ENCODE measurements at places on chromosomes 16 and 17. TPM values are rescaled to one million over a fixed set of nuclear protein-coding genes. Genes with fewer than 3 reads are reported as not detected.

GRCh38 chr17:80899402-80900268 is 92.0 kb upstream of the CHMP6 start:
- DNase-seq = no peak

- DNase-seq = no peak
Observed at GRCh38 chr17:12421646-12422306, 243.9 kb upstream of the MYOCD start.

The KRT14 gene
- total RNA-seq = not detected

DNA sequence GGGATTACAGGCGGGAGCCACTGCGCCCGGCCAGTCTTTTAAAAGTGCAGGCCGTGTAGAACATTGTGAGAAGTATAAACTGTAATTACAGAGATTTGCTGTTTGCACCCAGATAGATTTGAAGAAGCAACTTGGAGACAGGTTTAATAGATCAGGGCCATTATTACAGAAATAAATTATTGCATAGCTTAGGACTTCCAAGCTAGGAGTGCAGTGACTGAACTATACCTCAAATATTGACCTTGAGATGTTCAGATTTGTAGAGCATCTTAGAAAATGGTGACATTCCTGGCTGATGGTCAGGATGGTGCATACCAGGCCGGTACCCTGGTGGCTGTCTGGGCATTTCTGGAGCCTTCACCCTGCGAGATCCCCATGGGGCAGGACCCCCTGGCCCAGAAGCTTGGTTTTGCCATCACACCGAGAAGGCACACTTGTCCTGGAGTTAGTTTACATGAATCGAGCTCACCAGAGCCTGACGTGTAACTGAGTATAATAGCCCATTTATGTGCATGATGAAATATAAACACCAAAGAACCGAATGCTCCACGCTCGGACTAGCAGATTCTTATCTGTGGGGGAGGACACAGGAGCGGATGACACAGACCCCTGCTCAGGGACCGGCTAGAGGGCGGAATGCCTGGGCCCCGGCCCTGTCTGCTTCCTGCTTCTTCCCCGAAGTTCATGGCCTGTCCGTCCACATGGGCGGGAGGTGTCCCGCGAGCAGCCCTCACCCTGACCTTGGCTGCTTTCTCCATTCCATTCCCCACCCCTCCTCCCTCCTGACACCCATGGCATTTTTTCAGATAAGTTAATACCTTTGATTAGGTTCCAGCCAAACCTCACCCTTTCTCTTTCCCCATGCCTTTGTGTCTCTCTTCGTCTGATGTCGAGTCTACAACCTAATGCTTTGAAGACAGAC is 32.1 kb downstream of the CCDC40 start:
- DNase-seq = no peak

The KRT9 gene
- total RNA-seq = not detected

The ZNF263 gene
- 11.3 TPM for total RNA-seq

The TMC7 gene
- 1.9 TPM for total RNA-seq

The CRISPLD2 gene
- total RNA-seq = 16.3 TPM

The CCDC154 gene
- 0.94 TPM for total RNA-seq

- DNase-seq = peak; percentile 89
Observed at GRCh38 chr16:89395150-89396142, 94.9 kb downstream of the ANKRD11 start.

The ABCC11 gene
- total RNA-seq = 0.30 TPM

The SCN4A gene
- total RNA-seq = 0.22 TPM

The MT4 gene
- not detected for total RNA-seq

The TUBB3 gene
- 6.8 TPM for total RNA-seq

- DNase-seq = no peak
Observed at GRCh38 chr16:84582958-84583516, 34.8 kb downstream of the COTL1 start.

The PIK3R5 gene
- total RNA-seq = 2.0 TPM

- DNase-seq = no peak
Observed at GRCh38 chr16:65878347-65878746, 488.1 kb upstream of the CDH5 start.

DNA sequence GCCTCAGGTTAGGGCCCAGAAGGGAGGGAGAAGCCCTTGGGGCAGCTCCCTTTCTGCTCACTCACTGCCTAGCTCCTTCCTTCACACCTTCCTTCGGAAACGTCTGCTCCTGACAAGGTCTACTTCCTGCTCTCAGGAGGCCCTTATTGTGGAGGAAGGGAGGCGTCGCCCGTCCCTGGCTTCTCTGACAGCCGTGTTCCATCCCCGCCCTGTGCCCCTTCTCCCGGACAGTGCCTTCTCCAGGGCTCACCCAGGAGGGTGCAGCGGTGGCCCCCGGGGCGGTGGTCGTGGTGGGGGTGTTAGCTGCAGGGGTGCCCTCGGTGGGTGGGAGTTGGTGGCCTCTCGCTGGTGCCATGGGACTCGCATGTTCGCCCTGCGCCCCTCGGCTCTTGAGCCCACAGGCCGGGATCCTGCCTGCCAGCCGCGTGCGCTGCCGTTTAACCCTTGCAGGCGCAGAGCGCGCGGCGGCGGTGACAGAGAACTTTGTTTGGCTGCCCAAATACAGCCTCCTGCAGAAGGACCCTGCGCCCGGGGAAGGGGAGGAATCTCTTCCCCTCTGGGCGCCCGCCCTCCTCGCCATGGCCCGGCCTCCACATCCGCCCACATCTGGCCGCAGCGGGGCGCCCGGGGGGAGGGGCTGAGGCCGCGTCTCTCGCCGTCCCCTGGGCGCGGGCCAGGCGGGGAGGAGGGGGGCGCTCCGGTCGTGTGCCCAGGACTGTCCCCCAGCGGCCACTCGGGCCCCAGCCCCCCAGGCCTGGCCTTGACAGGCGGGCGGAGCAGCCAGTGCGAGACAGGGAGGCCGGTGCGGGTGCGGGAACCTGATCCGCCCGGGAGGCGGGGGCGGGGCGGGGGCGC is 231.9 kb downstream of the SEC14L1 start:
- DNase-seq = peak; percentile 94

The UNC45B gene
- total RNA-seq = 259 TPM
